ENCODE measurements at places on chromosomes 6 and 20.

DNA sequence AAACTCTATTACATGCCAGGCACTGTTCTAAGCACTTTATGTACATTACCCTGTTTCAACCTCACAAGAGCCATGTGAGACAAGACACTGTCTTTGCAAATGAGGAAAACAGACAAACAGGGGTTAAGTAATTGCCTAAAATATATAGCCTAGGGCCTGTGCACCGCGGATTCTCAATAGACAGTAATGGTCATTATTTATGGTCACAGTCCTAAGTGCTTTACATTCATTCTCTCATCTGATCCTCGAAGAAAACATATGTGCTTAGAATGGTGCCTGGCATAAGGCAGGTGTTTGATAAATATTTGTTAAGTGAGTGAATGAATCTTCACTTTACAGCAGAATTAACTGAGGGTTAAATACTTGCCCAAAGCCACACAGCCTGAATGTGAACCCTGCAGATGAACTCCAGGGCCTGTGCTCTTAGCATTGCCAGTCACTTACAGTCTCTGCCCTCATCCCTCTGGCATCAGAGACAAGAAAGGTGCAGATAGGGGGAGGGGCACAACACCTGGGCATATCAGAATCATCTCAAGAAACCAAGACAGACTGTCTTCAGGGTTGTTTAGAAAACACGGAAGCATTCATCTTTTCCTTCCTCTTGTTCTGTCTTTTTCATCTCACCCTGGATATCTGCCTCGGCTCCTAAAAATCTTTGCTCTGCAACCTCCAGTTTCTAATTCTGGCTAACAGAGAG lies 92.8 kb upstream of the SASH1 start:
- no peak for DNase-seq

- DNase-seq = no peak
Observed at GRCh38 chr6:144510859-144511258, 225.7 kb downstream of the UTRN start.

GRCh38 chr6:119285908-119286625 lies 63.5 kb downstream of the MAN1A1 start:
- DNase-seq = no peak

GRCh38 chr6:26350858-26351543 lies 14.0 kb upstream of the BTN3A2 start:
- DNase-seq = no peak

DNA sequence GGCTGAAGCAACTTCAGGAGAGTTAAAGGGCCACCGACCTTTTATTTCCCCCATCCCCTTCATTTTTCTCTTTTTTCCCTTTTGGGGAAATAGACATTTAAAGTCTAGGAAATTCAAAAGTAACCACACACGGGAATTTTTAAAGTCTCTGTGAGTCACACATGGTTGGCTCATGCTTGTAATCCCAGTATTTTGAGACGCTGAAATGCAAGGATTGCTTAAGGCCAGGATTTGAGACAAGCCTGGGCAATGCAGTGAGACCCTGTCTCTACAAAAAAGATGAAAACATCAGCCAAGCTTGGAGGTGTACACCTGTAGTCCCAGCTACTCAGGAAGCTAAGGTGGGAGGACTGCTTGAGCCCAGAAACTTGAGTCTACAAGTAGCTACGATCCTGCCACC lies 34.2 kb downstream of the KATNA1 start:
- no peak for DNase-seq

DNA sequence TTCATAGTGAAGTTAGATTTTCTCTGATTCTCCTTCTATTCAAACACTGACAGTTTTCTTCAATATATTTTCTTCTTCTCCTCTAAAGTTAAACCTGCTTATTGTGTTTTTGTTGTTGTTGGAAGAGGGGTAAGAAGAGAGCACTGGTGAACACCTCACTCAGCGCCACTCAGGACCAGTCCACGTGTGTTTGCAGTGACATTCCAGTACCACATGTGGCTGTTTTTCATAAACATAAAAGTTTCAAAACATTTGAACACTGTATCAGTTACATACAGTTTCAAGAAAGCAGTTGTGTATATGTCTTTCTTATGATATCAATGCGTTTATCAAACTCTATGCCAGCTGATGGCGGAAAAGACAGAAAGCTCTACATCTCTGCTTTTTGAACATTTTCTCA lies 86.7 kb downstream of the HMGCLL1 start:
- no peak for DNase-seq

- DNase-seq = no peak
Observed at GRCh38 chr6:45681860-45682511, 304.3 kb upstream of the SUPT3H start.

GRCh38 chr20:56855708-56856107 lies 226.6 kb downstream of the TFAP2C start:
- no peak for DNase-seq

DNA sequence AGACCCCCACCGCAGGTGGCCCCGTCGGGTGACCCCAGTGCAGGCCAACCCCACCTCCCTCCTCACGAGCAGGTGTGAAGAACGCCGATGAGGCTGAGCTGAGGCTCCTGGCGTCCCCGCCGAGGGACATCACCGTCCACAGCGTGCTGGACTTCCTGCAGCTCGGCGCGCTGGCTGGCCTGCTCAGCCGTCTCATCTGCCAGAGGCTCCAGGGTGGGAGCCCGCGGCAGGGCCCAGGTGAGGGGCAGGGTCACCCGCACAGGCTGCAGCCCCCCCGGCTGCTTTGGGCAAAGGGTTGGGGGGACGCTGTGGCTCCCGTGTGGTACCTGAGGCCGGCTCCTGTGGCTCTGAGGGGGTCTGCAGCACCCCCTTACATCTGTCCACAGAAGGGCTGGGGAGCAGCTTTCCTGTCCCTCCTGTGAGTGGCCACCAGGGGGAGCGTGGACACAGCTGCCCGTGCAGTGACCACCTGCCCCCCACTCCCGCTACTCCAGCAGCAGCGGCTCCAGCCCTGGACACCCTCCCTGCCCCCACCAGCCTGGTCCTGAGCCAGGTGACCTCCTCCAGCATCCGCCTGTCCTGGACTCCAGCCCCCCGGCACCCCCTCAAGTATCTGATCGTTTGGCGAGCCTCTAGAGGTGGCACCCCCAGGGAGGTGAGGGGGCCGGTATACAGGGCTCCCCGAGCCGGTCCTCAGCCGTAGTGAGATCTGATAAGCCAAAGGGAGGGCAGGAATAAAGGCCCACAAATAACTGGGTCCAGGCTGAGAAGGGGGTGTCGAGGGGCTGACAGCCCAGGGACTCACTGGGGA lies 16.5 kb downstream of the COL20A1 start:
- no peak for DNase-seq

GRCh38 chr6:49646130-49646824 lies 9.6 kb upstream of the RHAG start:
- DNase-seq = no peak

- no peak for DNase-seq
Observed at GRCh38 chr6:6858533-6858982, 249.2 kb upstream of the RREB1 start.

- no peak for DNase-seq
Observed at GRCh38 chr6:33623895-33624381, 2.8 kb downstream of the ITPR3 start.

DNA sequence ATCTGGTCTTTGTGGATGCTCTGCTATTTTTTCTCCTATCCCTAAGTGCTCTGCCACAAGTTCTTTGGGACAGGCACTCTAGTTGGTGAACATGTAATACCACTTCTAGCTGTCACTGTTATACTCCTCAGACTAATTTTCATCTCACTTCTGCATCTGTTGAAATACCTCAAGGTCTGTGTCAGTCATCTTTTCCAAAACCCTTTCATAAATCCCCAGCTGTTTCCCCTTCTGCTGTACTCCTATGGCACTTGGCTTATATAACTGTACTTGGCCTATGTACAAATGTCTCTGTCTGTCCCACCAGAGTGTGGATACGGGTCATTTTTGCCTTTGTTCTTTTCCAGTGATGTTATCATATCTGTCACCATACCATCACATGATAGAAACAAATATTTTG lies 124.2 kb downstream of the FHL5 start:
- DNase-seq = no peak

GRCh38 chr20:38228436-38228835 lies 32.1 kb downstream of the KIAA1755 start:
- no peak for DNase-seq

GRCh38 chr20:59231124-59231804 lies 67.6 kb downstream of the ZNF831 start:
- no peak for DNase-seq

DNA sequence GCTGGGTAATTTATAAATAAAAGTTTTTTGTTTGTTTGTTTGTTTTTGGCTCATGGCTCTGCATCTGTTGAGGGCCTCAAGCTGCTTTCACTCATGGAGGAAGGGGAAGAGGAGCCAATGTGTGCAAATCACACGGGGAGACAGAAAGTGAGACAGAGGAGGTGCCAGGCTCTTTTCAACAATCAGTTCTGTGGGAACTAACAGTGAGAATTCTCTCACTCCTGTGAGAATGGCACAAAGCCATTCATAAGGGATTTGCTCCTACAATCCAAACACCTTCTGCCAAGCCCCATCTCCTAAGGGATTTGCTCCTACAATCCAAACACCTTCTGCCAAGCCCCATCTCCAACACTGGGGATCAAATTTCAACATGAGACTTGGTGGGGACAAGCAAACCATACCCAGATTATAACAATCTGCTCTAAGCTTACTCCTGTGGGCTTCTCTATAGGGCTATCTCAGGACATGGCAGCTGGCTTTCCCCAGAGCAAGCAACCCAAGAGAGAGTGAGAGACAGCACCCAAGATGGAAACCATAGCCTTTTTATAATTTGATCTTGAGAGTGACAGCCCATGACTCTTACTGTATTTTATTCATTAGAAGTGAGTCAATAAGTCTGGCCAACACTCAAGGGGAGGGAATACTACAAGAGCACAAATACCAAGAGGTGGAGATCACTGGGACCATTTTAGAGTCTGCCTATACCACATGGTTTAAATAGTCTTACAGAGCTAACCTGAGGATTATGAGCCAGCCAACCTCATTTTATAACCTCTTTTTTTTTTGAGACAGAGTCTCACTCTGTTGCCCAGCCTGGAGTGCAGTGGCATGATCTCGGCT lies 22.8 kb upstream of the LRRC1 start:
- DNase-seq = no peak

GRCh38 chr6:13278164-13278563 lies 50.2 kb downstream of the TBC1D7 start:
- DNase-seq = no peak

- DNase-seq = no peak
Observed at GRCh38 chr6:149054559-149055194, 262.8 kb upstream of the TAB2 start.

DNA sequence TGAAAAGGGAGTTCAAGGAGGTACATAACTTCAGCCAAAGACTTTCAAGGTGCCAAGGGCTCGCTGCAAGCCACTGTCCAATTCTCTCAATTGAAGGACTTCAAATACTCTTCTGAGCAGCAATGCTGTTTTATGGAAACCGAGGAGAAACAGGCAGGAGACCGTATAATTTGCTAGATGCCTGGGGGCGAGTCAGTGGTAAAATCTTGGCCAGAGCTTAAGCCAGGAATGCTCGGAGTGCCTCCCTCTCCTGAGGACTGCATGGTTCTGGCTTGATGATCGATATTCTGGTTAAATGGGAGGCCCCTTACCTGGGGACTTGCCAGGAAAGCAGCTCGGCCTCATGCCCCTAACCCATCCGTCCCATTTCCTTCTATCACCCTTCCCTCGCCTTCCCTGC lies 35.8 kb upstream of the NOP56 start:
- DNase-seq = no peak

DNA sequence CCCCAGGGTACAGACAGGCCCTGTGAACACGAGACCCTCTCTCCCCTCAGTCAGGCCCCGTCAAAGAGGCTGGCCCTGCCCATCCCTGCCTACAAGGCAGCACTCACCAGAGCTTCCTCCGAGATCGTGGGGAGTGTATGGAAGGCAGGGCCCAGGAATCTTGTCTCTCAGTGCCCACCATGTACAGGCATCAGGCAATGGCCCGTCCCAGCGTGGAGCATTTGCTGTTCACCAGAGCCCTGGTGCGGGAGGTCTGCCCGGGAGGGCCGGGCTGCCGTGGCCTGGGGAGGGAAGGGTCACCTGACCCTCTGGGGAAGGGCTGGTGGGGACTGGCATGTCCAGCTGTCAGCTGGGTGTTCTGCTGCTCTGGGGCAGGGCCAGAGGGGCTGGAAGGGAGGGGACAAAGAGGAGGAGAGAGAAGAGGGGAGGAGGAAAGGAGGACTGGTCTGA lies at the start of gene IP6K3:
IP6K3 (minus strand) TSS at position 255 of the 450 bp plus-strand sequence. CDS start 11,429 bp downstream, outside the sequence.
- DNase-seq = no peak

DNA sequence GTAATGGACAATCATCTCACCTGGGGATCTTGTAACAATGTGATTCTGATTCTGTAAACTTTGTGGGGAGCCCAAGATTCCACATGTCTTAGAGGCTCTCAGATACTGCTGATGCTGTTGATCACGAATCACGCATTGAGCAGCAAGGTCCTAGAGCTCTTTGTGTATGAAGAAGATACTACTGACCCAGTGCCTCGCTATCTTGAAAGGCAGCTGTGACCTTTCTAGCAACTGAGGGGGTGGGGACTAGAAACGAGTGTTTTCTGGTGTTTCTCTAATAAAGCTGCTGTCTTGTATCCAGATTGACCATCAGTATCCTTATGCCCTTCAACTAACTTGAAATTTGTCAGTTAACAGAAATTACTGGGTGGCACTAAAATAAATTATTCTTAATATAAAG lies 142.9 kb downstream of the MTHFD1L start:
- DNase-seq = no peak

GRCh38 chr6:28653876-28654275 lies 128.2 kb downstream of the GPX5 start:
- no peak for DNase-seq

GRCh38 chr6:110307368-110307767 lies 50.8 kb downstream of the METTL24 start:
- no peak for DNase-seq

- DNase-seq = no peak
Observed at GRCh38 chr20:38121741-38122140, 43.3 kb downstream of the TGM2 start.

- DNase-seq = no peak
Observed at GRCh38 chr6:113067612-113068275, 720.6 kb downstream of the RFPL4B start.

- no peak for DNase-seq
Observed at GRCh38 chr6:136037876-136038460, 186.5 kb downstream of the PDE7B start.

GRCh38 chr6:112563368-112563767 lies 216.2 kb downstream of the RFPL4B start:
- DNase-seq = no peak

GRCh38 chr6:84771125-84771755 lies 6.8 kb upstream of the TBX18 start:
- DNase-seq = no peak

GRCh38 chr6:154510144-154510905 lies at the start of gene CNKSR3:
CNKSR3 (minus strand) TSS chr6:154510685; CDS start chr6:154510114, 571 bp downstream.
- DNase-seq = no peak

- DNase-seq = no peak
Observed at GRCh38 chr6:39298061-39298460, 16.2 kb downstream of the KCNK17 start.

GRCh38 chr6:13466304-13467215 lies 20.8 kb downstream of the GFOD1 start:
- DNase-seq = no peak

GRCh38 chr6:44062771-44063560 lies 64.3 kb downstream of the MRPL14 start:
- DNase-seq = no peak

GRCh38 chr6:89640804-89641203 lies 2.3 kb upstream of the LYRM2 start:
- DNase-seq = no peak

- DNase-seq = no peak
Observed at GRCh38 chr20:24051160-24051559, 62.6 kb upstream of the GGTLC1 start.

GRCh38 chr6:156167625-156168071 lies 609.5 kb upstream of the ARID1B start:
- peak; percentile 91 for DNase-seq

GRCh38 chr6:103079867-103080266 lies 1686.4 kb downstream of the GRIK2 start:
- no peak for DNase-seq

All from glomerular endothelial cell (primary cell).